ENCODE measurements at places on chromosomes 16 and 17.

DNA sequence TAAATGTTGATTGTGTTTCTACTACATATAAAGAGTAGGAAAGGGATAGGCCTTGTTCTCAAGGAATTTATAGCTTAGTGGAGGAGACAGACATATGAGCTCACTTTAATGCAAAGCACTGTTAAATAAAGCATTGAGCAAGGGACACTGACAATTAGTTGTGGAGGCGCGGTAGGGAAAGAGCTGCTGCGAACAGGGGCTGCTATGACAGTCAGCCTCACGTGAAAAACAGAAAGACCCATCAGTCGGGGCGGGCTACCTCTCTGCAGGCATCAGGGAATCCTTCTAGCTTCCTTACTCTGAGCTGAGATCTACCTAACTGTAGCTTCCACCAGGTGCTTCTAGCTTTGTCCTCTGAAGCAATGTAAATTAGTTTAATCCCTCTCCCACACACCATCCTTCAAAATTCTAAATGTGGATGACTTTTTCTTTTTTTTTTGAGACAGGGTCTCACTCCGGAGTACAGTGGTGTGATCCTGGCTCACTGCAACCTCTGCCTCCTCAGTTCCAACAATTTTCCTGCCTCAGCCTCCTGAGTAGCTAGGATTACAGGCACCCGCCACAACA, 129.9 kb upstream of the ZFHX3 start:
- DNase-seq = no peak

DNA sequence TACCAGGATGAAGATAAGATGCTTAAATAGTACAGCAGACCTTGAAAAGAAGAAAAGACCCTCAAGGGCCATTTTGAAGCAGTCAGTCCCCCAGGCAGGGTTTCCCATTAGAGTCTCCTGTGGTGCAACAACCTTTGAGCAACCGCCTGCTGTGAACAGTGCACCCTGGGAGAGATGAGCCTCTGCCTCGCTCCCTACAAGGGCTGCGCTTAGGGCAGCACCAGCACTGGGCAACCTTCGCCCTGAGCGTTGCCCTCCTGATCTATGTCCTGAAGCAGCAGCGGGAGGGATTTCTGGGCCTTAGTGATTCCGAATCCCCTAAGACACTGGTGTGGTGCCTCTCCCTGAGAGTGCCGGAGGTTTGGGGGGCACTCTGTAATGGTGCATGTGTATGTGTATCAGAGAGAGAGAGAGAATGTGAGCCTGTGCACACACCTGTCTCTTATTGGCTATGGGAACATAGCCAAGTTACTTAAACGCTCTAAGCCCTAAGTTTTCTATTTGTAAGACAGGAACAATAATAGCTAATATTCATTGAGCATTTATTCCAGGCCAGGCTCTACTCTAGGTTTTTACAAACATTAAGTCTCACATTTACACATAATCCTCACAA, 25.2 kb upstream of the ABCC12 start:
- no peak for DNase-seq

GRCh38 chr17:57832314-57833178, 17.3 kb downstream of the MRPS23 start:
- DNase-seq = no peak

- DNase-seq = no peak
Measured at GRCh38 chr16:15459791-15460190, 25.4 kb downstream of the BMERB1 start.

- no peak for DNase-seq
Measured at GRCh38 chr16:57166951-57167350, 18.9 kb downstream of the PSME3IP1 start.

DNA sequence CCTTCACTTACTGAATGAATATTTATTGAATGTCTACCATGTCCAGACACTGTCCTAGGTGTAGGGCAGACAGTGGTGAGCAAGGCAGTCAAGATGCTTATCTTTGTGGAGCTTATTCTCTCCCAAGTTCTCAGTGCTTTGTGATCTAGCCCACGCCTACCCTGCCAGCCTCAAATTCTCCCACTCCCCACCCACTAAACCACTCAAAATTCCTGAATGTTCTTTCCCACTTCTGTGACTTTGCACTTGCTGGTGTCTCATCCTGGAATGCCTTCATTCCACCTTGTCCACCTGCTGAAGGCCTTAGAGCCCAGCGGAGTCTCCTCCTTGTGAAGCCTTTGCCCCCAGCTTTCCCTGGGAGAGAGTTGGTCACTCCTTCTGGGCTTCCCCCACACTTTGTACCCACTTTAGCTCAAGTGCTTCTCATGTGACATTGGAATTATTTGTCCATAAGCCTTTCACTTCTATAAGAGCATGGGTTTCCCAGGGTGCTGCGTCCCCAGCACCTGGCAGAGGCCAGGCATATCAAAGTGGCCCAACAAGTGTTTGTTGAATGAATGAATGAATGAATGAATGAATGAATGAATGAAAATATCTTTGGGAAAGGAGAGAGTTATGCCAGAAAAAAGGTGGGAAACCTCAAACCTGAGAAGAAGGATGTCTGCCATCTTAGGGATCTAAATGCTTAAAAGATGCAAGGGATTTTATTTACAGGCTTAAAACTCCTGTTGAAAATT, 23.0 kb downstream of the CCDC182 start:
- DNase-seq = no peak

- no peak for DNase-seq
Measured at GRCh38 chr16:70754371-70754770, 46.6 kb downstream of the VAC14 start.

DNA sequence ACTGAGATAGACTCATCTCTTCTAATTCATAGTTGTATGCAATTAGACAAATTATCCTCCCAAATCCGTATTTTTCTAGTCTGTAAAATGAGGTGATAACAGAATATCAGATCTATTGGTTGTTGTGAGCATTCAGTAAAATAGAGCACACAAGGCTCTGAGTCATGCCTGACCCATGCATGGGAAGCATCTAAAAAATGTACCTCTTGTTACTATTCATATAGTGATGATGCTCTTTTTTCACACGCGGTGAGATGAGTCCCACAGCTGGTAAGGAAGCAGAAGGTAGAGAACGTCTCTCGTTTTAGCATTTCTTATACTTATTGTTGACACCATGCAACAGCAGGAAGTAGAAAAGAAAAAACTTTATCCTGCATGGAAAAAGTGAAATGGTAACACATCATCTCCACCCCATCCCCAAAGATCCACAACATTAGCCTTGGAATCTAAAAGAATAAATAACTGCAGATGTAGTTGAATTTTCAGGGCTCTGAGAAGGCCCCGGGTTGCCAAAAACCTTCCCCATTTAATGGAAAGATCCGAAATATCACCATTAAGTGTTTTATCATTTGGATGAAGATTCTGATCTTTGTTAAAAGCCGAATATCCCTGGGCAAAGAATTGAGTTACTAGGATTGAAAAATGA, 215.6 kb downstream of the TMEM114 start:
- no peak for DNase-seq

DNA sequence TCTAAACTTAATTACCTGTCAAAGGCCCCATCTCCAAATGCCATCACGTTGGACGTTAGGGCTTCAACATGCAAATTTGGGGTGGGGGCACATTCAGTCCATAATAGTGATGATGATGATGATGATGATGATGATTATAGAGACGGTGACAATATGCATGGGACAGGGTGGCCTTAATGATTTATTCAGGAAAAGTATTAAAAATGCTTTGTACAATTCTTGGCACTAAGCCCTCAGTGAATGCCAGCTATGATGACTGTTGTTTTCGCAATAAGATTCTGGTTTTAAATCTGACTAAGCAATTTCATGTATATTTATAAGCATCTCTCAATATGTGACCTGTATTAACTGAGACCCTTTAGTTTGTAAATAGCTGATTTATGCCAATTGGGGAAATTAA, 106.3 kb downstream of the C16orf95 start:
- no peak for DNase-seq

DNA sequence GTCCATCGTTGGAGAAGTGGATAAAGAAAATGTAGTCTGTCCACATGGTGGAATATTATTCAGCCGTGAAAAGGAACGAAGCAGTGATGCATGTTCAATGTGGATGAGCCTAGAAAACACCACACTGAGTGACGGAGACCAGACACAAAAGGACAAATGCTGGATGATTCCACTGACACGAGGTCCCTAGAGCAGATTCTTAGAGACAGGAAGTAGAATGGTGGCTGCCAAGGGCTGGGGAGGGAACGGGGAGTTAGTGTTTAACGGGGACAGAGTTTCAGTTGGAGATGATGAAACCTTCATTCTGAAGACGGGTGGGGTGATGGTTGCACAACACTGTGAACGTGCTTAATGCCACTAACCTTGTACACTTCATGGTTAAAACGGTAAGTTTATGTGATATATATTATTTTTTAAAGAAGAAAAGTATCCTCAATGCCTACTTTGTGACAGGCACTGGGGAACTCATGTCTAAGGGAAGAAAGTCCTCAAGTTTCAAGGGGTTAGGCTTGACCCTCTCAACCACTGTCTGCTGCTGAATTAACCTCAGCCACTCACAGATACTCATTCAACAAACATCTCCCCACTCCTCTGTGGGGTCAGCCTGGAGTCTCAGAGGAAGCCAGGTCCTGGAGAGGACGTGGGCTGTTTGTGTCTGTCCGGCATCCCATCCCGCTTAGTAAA, 17.6 kb downstream of the C16orf74 start:
- DNase-seq = no peak

DNA sequence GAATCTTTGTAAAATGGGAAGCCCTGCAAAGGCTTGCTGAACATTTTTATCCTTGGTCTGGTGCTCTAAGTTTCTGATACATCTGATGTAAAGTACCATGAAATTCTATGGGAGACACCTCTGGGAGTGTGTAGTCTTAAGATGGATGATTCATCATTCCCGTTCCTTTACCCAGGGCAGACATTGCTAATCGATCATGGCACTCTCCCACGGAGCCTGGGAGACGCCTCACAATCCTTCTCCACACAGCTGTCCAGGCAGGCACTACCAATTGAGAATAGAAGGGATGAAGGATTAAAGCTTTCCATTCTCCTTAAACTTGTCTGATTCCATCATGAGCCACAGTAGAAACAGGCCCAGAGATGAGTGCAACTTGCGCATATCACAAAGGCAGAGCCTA, 144.8 kb downstream of the GSG1L start:
- no peak for DNase-seq

DNA sequence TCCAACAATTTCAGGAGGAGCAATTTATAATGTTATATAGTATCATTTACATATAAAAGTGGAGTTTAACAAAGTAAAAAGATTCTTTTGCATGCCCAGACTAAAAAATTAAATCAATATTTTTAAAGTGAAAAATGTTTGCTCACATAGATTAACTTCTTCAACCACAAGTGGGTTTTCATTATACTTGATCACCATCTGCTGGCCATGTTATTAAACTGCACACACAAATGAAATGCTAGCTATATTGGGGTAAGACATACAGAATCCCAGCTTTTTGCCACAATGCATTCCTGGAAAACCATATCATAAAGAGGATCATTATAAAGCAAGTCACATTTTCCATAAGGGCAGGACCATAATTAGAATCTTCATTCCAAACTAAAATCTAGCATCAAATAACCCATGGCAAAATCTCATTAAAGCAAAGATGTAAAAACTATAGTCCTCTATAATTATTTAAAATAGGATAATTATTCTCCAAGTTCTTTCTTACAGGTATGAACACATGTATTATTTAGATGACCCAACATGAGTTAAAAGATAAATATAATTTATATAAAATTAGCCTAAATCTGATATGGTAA, 26.3 kb downstream of the CEP112 start:
- DNase-seq = no peak

DNA sequence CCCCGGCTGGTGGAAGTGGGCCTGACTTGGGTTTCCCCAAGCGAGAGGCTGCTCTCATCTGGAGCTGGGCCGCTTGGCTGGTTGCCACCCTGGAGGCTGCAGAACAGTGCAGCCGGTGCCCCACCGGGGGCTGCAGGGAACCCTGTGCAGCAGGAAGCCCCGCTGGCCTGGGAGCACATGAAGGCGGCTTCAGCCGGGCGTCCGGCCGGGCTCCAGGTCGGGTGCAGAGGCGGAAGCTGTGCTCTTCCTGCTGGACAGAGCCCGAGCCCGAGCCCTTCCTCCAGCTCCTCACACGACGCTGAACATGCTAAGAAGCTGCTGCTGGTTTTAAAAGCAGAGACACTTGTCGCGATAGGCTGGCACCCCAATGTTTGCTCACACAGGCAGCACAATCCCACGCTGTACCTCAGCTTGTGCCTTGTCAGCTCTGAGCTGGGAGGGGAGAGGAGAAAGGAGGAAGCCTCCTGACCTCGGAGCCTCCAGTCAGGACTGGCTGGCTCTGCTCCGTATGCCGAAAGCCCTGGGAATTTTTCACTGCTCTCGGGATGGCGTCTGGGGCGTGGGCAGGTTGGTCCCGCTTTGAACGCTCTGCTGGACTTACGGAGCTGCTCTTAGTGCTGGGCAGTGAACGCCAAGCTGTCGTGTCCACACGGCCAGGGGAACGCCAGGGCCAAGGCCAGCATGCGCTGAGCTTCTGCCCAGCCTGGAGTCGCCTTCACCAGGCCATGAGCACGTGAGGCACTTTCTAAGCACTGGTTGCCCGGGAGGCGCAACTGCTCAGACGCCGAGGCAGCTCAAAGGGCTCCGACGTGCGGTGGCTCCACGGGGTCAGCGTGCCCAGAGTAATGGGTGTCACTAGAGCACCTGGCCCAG, 8.8 kb downstream of the CDK5R1 start:
- DNase-seq = no peak

DNA sequence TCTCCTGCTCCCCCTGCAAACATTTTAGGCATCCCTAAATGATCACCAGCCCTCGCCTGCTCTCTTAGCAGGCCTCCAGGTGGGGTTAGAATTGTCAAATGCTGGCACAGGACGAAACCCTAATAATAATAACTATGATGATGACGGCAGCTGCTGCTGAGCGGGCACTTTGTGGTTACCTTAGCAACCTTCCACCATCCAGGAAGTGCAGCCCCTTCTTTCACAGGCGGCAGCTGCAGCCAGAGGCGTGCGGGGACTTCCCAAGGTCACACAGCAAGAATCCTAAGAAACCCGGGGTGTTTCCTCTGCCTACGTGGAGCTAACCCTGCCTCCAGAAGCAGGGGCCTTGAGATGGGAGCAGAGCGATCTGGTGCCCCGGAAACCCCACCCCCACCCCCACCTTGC, 22.4 kb upstream of the EIF1 start:
- DNase-seq = no peak

- no peak for DNase-seq
Measured at GRCh38 chr16:60553090-60553757, 1483.0 kb downstream of the CDH8 start.

GRCh38 chr17:82021107-82021899, 1.4 kb downstream of the CENPX start:
- peak; percentile 10 for DNase-seq

DNA sequence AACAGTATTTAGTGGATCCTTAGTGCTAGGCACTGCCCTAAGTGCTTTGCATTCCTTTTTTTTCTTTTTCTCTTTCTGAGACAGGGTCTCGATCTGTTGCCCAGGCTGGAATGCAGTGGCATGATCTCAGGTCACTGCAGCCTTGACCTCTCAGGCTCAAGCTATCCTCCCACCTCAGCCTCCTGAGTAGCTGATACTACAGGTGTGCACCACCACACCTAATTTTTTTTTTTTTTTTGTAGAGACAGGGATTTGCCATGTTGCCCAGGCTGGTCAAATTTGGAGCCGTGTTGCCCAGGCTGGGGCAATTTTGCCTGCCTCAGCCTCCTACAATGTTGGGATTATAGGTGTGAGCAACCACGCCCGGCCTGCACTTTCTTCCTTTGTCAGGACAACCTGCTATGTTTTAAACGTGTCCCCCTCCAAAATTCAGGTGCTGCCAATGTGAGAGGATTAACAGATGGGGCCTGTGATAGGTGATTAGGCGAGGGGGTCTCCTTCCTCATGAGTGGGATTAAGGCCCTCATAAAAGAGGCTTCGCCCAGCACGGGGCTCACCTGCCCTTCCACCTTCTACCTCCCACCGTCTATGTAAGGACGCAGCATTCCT, 5.4 kb downstream of the NQO1 start:
- no peak for DNase-seq

- DNase-seq = no peak
Measured at GRCh38 chr16:10107081-10107480, 75.1 kb downstream of the GRIN2A start.
